ENCODE measurements at places on chromosomes 13 and 19. TPM values are rescaled to one million over a fixed set of nuclear protein-coding genes. Genes with fewer than 3 reads are reported as not detected.

DNA sequence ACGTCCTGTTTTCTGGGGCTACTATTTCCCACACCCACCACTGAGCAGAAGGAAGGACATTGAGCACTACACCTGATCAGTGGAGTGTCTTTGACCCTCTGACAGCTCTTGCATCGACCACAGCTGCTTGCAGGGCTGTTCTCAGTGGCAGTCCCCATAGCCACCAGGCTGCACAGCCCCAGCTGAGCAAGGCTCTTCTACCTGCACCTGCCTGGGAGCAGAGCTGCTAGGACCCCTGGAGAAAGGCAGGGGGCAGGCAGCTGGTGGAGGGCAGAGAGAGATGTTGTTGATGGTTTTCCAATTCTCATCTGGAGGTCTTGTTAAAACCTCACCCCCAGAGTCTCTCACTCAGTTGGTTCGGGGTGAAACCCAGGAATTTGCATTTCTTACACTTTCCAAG is 361.8 kb upstream of the ZNF507 start:
- DNase-seq = no peak

- no peak for DNase-seq
Observed at GRCh38 chr13:25440061-25440460, 68.3 kb downstream of the ATP8A2 start.

DNA sequence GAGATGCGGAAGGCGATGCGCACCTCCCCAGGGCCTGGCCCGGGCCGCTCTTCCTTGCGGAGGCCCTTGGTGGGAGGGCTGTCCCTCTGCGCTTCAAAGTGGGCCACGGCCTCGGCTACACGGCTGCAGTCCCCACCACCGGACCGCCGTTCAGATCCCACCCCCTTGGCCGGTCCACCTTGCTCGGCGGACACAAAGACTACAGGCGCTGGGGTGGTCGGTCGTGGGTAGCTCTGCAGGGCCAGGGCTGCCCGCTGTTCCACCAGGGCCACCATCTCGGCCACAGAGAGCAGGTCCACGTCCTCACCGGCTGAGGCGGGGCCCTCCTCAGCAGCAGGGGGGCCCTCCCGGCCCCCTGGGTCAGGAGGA is 18.0 kb downstream of the FBXO46 start:
- DNase-seq = no peak

ACER1 gene
- not detected for total RNA-seq

VSIG10L gene
- under 0.01 TPM for total RNA-seq
